Gastroesophageal sphincter (tissue), 4 donors: ENCODE measurements at places on chromosomes 16 and 17. TPM values are rescaled to one million over a fixed set of nuclear protein-coding genes. Genes with fewer than 3 reads are reported as not detected.

- no peak for ATAC-seq
These were observed 14.0 kb upstream of the EMP2 start for GRCh38 chr16:10594312-10594950.

DNA sequence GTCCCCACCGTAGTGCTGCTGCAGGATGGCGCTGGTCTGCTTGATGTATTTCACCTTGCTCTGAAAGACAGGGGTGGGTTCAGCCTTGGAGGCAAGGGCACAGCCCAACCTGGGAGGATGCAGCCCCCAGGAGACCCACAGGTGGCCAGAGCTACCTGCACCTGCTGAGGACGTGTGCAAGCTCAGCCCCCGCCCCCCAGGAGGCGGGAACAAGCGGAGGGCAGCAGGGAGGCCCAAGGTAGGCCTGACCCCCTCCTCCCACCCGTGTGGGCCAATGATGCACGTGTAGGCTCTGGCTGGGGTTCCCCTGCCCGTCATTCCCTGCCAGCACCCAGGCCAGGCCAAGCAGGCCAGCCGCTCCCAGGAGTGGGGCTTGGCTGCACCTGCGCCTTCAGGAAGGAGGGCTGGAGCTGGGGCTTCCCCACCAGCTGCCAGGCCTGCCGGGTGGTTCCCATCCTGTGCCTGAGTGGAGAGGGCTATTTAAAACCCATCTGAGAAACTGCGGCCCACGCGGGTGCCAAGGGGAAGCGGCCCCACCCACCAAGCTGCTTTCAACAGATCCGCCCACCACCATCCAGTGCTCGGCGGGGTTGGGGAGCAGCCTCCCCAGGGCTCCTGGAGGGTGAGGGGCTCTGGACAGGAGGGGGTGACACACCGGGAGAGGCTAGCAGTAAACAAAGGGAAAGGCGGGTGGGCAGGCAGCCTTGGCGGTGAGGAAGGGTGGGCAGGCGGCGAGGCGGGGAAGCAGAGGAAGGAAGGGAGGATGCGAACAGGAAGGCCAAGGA is 3.8 kb downstream of the NTHL1 start:
- ATAC-seq = peak; percentile 2

GRCh38 chr16:13437413-13437795 is 482.6 kb upstream of the ERCC4 start:
- ATAC-seq = no peak

Gene AGRP
- not detected for total RNA-seq

DNA sequence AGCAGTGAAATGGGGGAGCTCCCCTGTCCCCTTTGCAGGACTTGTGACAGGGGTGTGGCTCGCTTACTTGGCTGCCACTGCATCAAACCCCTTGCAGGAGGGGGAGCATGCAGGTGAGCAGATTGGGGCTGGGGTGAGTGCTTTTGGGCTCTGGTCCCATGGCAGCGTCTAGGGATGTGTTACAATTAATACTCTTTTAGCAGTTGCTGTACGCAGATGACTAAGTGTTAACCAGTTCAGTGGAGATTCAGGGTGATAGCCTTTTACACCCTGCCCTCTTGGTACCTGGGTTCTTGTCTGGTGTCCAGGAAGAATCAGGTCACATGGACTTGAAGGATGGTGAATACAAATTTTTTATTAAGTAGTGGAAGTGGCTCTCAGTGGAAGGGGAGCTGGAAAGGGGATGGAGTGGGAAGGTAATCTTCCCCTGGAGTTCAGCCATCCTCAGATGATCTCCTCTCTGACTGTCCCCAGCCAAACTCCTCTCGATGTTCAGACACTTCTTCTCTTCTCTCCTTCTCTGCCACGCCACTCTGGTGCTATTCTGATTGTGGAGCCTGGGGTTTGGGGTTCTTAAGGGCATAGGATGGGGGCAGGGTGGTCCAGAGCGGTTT is 100.1 kb downstream of the MARF1 start:
- ATAC-seq = no peak

GRCh38 chr16:11016524-11016988 is 72.2 kb downstream of the CLEC16A start:
- ATAC-seq = peak; percentile 70

DNA sequence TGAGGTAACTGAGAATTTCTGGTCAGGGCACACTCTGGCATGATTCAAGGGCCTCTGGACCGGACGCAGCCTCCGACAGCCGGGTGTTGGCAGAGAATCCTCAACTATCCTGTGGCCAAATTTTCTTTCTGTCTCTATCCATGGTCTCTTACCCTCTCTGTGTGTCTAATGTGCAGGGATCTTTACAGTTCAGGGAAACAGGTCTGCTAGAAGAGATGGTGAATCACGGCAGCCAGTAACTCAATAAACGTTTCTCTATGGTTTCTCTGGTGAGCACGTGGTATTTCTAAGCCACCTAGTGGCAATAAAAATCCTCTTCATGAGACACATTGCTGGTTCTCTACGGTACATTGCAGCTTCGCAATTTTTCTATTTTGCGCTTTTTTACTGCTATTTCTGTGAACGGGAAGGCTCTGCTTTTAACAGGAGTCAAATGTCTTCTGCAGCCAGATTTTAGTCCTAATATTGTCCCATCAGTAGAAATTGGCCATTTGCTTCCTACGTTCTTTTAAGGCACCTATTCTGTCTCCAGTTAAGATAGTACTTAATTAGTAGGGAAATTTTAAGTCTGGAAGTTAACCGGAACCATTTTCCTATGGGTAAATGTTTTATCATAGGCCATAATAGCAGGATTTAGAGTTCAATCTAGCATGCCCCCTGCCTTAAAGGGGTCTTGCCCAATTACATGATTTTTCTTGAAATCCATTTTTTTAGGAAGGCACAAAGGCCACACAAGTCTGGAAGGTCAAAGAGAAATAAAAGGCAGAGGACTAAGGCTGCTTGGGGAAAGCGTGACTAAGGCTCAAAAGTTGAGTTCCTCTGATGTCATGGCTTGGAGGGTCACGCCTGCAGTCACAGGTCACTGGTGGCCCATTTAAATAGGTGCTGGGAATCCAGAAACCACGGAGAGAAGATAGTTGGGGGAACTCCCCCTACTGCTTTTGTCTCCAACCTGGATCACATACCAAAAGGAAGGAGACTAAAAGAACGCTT is 31.5 kb downstream of the QPRT start:
- ATAC-seq = peak; percentile 78

DNA sequence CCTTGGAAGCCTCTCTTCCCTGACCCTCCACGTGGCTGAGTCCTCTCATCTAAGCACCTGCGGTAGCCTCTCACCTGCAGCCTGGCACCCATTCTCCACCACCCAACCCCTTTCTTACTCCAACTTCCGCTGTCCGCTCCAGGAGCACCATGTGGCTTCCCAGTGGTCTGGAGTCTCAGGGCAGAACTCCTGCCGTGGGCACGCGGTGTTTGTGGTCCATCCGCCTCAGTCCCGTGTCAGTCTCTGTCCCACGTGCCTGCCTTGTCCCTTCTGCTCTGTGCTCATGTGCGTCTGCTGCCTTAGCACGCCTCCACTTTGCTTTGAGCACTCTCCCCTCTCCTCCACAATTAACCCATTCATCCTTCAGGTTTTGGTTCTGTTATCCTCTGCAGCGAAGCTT is 49.7 kb downstream of the KATNIP start:
- no peak for ATAC-seq

Gene SOX9
- total RNA-seq = 1.9 TPM

DNA sequence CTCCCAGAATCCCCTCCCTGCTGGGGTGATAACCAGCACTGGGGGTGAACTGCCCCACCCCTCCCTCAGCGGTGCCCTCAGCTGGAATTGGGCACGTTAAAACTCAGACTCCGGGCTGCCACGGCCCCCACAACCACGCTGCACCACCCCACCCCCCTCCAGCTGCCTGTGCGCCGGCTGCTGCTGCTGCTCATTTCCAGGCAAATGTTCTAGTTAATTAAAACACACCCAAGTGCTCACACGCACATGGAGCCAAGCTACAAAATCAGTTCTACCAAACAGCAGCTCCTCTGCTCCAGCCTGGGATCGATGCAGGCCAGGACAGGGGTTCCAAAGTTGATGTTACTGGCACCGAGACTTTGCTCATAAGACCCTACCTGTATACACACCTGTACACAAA is 180.5 kb downstream of the ZNF423 start:
- ATAC-seq = no peak

- ATAC-seq = no peak
These were observed 93.4 kb downstream of the SSH2 start for GRCh38 chr17:29836643-29837042.

GRCh38 chr17:66364508-66364907 is 62.1 kb downstream of the PRKCA start:
- ATAC-seq = no peak

GRCh38 chr17:67121316-67121891 is 77.0 kb downstream of the CACNG1 start:
- ATAC-seq = no peak

DNA sequence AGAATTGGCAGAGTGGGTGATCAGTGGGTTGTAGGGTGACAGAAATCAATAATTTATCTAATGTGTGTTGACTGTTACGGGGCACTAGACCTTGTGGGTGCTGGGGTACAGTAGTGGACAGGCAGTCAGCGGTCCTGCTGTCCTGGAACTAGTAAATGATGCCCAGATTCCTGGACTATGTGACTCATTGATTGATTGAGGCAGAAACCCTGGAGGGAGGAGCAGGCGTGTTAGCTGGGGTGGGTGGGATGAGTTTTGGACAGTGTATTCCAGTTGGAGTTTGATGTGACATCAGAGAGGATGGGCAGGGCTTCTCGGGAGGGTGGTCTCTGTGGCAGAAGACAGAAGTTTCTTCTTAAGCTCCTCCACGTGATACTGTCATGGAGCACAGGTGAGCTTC is 24.4 kb downstream of the PRMT7 start:
- ATAC-seq = peak; percentile 35

GRCh38 chr17:40373324-40373723 is 8.8 kb upstream of the GJD3 start:
- no peak for ATAC-seq

Gene GCGR
- total RNA-seq = not detected

- ATAC-seq = no peak
These were observed 26.6 kb upstream of the CHMP6 start for GRCh38 chr17:80964859-80965580.

- no peak for ATAC-seq
These were observed 10.2 kb downstream of the PDIA2 start for GRCh38 chr16:293043-293775.

GRCh38 chr16:8607214-8607613 is 14.3 kb upstream of the METTL22 start:
- ATAC-seq = no peak

Gene SSH2
- 21.1 TPM for total RNA-seq

Gene MYH13
- not detected for total RNA-seq

Gene KRT13
- total RNA-seq = 20.7 TPM

Gene KRTAP1-5
- total RNA-seq = not detected

- ATAC-seq = no peak
These were observed 13.2 kb downstream of the DDX42 start for GRCh38 chr17:63786971-63787711.

Gene ABCC1
- 65.2 TPM for total RNA-seq

Gene OSGIN1
- 12.5 TPM for total RNA-seq

Gene KRT28
- not detected for total RNA-seq

GRCh38 chr16:71276589-71277334 is 12.4 kb downstream of the CMTR2 start:
- no peak for ATAC-seq

DNA sequence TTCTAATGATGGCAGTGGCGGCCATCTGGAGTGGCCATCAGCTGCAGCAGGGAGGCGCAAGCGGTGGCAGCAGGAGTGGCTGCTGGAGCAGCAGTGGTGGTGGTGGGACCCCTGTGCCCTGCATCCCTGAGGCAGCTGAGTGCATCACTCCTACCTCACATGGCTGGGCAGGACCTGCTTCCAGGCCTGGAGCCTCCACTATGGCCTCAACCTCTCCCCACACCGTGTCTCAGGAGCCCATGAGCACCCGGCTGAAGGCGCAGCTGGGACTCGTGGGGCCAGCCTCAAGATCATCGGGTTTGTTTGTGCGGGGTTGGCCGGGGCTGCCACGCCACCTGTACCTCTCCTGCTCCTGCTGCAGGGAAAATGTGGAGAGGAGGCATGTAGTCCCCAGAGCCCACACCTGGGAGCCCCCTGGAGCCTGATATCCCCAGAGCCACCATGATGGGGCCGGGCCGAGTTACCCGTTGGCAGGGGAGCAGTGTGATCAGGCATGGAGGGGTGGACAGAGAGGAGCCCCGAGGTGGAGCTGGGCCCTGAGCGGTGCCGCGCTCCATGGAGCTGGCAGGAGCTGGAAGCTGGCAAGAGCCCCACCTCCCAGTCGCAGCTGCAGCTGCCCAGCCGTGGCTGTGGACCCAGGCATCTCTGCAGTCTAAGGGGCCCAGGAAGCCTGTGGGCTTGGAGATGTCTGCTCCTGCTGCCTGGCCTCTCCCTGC is 16.7 kb downstream of the RHOT1 start:
- no peak for ATAC-seq

GRCh38 chr17:38558728-38559050 is 47.1 kb downstream of the SRCIN1 start:
- ATAC-seq = no peak

GRCh38 chr16:19753815-19754643 is 36.0 kb downstream of the IQCK start:
- ATAC-seq = no peak

DNA sequence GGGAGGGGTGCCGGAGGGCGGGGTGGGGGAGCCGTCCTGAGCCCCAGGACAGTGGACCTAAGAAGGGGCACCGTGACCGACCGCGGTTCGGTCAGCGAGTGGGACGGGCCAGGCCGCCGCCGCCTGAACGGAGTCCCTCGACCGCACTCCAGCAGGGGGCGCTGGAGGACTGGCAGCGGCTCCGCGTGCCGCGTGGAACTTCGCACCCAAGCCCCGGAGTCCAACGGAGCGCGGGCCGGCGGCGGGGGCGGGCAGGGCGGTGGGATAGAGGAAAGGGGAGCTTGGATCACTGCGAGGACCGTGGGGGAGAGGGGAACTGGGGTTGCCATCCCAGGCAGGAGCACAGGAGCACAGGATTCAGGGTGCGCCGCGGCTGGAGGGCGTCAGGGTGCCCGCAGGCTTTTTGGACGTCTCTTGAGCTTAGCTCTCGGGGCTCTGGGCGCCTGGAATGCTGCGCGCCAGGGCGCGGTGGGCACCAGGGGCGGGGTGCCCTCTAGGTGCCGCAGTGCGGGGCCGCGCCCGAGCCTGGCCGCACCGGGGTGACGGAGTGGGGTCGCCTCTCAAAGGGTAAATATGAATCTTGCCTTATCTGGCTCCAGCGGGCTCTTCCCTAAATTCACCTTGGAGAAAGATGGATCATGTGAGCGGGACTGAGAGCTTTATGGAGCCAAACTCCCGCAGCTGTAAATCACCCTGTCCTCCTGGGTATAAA is 379 bp upstream of the OTOP2 start:
- ATAC-seq = peak; percentile 73

- no peak for ATAC-seq
These were observed 13.5 kb downstream of the NUDT16L1 start for GRCh38 chr16:4706871-4707270.

Gene KRT33A
- total RNA-seq = not detected

GRCh38 chr16:85750827-85751697 is at the start of gene C16orf74:
TSS of gene C16orf74 (minus strand) at chr16:85751096. CDS start at chr16:85735217, 15,879 bp downstream.
- peak; percentile 87 for ATAC-seq

GRCh38 chr16:75206749-75207451 is at the start of gene CTRB2:
TSS of gene CTRB2 (minus strand) at chr16:75207161. CDS start at chr16:75207141, 20 bp downstream.
- ATAC-seq = no peak

DNA sequence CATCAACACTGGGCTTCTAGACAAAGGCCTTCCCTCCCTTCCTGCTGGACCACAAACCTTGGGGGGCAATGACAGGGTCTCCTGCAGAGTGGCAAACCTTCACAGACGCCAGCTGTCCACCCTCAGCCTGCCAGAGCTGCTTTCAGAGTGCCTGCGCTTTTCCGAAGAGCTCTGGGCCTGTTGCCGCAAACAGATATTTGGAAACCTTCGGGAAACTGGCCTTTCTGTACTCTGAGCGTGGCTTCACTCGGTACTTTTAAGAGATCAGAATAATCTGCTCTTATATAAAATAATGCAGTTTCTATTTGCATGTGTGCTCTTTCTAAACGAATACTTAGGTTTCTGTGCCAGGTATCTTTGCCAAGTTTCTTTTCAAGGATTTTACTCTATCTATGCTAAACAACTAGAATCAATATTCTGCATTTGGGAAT is 152.1 kb upstream of the CHMP6 start:
- ATAC-seq = no peak
